ENCODE measurements at places on chromosomes 6 and 20. TPM values are rescaled to one million over a fixed set of nuclear protein-coding genes. Genes with fewer than 3 reads are reported as not detected.

- no peak for DNase-seq
- no peaks in the 10 kb centered on the region for H3K27me3 ChIP-seq
- no peak overlapping the region for H3K27ac ChIP-seq
Measured at GRCh38 chr6:20463396-20463795, 61.7 kb downstream of the E2F3 start.

DNA sequence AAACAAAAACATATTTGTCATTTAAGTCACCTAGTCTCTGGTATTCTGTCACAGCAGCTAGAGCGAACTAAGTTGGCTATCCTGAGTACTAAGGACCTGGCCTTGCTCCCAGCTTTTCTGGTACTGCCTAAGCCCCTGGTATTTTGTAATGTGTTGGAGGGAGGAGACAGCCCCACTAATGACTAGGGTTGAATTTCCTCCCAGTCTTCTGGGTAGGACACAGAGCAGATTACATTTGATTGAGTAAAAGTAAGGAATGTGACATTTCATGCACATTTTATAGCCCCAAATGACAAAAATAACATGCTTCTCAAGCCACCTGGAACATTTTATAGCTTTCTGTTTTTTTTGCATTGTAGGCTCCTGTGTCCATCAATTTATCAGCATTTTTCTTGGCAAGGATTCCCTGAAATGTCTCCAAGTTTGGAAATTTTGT is 47.9 kb upstream of the DDR1 start:
- no peak overlapping the region for H3K27ac ChIP-seq
- H3K4me3 ChIP-seq = no peak overlapping the region
- peaks cover 23% of the 10 kb centered on the region for H3K4me1 ChIP-seq
- DNase-seq = no peak

DNA sequence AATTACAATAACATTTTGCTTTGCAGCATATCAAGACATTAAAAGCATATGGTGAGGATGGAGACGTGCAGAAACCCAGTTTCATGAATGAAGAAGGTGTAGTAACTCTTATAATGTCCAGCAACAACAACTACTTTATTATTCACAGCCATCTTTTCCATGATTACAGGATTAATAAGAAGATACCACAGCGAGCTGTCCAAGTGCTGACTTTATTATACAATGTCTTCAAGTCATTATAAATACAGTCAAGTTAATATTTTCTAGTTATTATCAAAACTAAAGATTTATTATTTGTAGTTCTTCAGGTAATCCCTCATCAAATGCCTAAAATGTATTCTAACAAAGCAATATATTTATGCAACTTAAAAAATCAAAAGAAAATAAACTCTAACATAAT is 2.5 kb upstream of the KHDRBS2 start:
- no peaks in the 10 kb centered on the region for H3K36me3 ChIP-seq
- peaks cover 27% of the 10 kb centered on the region for H3K27me3 ChIP-seq
- DNase-seq = no peak
- H3K4me3 ChIP-seq = no peak overlapping the region
- H3K27ac ChIP-seq = no peak overlapping the region

DNA sequence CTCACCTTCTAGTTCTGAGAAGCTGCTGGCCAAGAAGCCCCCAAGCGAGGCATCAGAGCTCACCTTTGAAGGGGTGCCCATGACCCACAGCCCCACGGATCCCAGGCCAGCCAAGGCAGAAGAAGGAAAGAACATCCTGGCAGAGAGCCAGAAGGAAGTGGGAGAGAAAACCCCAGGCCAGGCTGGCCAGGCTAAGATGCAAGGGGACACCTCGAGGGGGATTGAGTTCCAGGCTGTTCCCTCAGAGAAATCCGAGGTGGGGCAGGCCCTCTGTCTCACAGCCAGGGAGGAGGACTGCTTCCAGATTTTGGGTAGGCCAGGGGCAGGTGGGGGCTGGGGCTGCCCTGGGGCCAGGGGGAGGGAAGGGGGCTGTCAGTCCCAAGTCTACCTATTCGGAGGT is 2.3 kb downstream of the MYLK2 start:
- H3K4me1 ChIP-seq = peaks cover 3% of the 10 kb centered on the region
- H3K27me3 ChIP-seq = no peaks in the 10 kb centered on the region
- H3K27ac ChIP-seq = no peak overlapping the region
- DNase-seq = no peak
- no peaks in the 10 kb centered on the region for H3K36me3 ChIP-seq
- no peak overlapping the region for H3K4me3 ChIP-seq

GRCh38 chr20:62838128-62838891 is 21.5 kb downstream of the COL9A3 start:
- peaks cover 5% of the 10 kb centered on the region for H3K4me1 ChIP-seq
- no peaks in the 10 kb centered on the region for H3K36me3 ChIP-seq
- no peak overlapping the region for H3K27ac ChIP-seq
- peaks cover 4% of the 10 kb centered on the region for H3K27me3 ChIP-seq

GRCh38 chr6:162533009-162533400 is 194.6 kb downstream of the PRKN start:
- no peak overlapping the region for H3K4me3 ChIP-seq
- H3K27ac ChIP-seq = no peak overlapping the region
- no peaks in the 10 kb centered on the region for H3K4me1 ChIP-seq
- no peak for DNase-seq
- H3K36me3 ChIP-seq = no peaks in the 10 kb centered on the region

- peaks cover 24% of the 10 kb centered on the region for H3K4me1 ChIP-seq
- peak overlapping the region; percentile 38 for H3K4me3 ChIP-seq
- H3K27ac ChIP-seq = peak overlapping the region; percentile 82
- H3K36me3 ChIP-seq = no peaks in the 10 kb centered on the region
Measured at GRCh38 chr20:53678315-53678989, 84.8 kb upstream of the ZNF217 start.

- no peaks in the 10 kb centered on the region for H3K4me1 ChIP-seq
- peaks cover 1% of the 10 kb centered on the region for H3K36me3 ChIP-seq
- H3K27me3 ChIP-seq = no peaks in the 10 kb centered on the region
- no peak for DNase-seq
- no peak overlapping the region for H3K4me3 ChIP-seq
- H3K27ac ChIP-seq = no peak overlapping the region
Measured at GRCh38 chr6:36266913-36267644, 2.8 kb upstream of the PNPLA1 start.

GRCh38 chr6:118748311-118749062 is 97.1 kb upstream of the CEP85L start:
- H3K27ac ChIP-seq = peak overlapping the region; percentile 53
- H3K4me1 ChIP-seq = peaks cover 33% of the 10 kb centered on the region
- H3K36me3 ChIP-seq = peaks cover 3% of the 10 kb centered on the region

- peaks cover 20% of the 10 kb centered on the region for H3K36me3 ChIP-seq
- no peak overlapping the region for H3K4me3 ChIP-seq
- H3K4me1 ChIP-seq = no peaks in the 10 kb centered on the region
- H3K27ac ChIP-seq = no peak overlapping the region
- DNase-seq = no peak
Measured at GRCh38 chr20:38555395-38555794, 25.6 kb upstream of the ADIG start.

GRCh38 chr6:30769853-30770524 is 25.6 kb upstream of the IER3 start:
- peaks cover 21% of the 10 kb centered on the region for H3K36me3 ChIP-seq
- peak overlapping the region; percentile 74 for H3K4me3 ChIP-seq
- no peaks in the 10 kb centered on the region for H3K27me3 ChIP-seq
- DNase-seq = no peak

- H3K27ac ChIP-seq = peak within 1 kb of the TSS; percentile 23
- peaks cover 19% of the 10 kb centered on the region for H3K4me1 ChIP-seq
- H3K27me3 ChIP-seq = peaks cover 64% of the 10 kb centered on the region
- H3K36me3 ChIP-seq = no peaks in the 10 kb centered on the region
- peak within 1 kb of the TSS; percentile 67 for H3K4me3 ChIP-seq
- DNase-seq = peak; percentile 47
Measured at GRCh38 chr6:49550492-49551077, at the start of gene C6orf141. Gene C6orf141 (plus strand): TSS chr6:49550668. CDS start chr6:49550793, 125 bp downstream.

DNA sequence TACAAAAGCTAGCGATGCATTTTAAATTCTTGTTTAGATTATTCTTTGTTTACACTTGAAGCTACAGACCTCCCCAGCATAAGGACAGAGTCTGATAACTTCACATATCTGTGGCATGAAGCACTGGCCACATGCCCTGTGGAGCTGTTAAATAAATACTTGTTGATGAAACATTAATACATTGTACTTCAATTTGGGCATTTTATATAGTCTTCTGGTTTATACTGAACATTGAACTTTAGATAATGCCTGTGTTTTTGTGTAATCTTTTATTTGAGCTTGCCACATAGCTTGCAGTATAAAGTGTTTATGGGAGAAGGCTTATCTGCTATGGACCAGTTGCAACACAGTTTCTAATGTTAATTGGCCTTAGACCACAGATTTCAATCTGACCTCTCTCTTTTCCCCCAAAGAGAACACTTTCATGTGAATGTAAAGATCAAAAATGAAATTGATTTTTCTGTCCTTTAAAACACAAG is 48.2 kb downstream of the FRK start:
- no peak for DNase-seq
- no peak overlapping the region for H3K27ac ChIP-seq
- H3K36me3 ChIP-seq = no peaks in the 10 kb centered on the region
- peaks cover 17% of the 10 kb centered on the region for H3K4me1 ChIP-seq
- peaks cover 31% of the 10 kb centered on the region for H3K27me3 ChIP-seq

DNA sequence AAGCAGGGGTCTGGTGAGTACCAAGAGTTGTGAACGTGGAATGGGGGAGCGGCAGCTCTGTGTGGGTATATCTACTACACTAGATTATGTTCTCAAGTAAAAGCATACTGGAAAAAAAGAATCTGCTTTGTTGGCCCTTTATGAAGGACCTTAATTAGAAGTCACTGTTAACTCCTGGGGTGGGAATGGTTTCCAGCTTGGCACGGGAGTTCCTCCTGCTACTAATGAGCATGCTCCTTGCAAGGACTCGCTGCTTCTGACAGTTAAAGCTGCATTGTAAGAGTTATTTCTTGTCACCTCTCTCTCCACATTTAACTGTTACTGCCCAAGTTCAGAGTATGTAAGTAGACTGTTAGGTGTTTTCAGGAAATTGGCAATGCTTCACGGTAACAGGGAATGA is 292.7 kb downstream of the ZFAND3 start:
- H3K4me3 ChIP-seq = no peak overlapping the region
- no peaks in the 10 kb centered on the region for H3K27me3 ChIP-seq

- no peaks in the 10 kb centered on the region for H3K27me3 ChIP-seq
- H3K27ac ChIP-seq = peak overlapping the region; percentile 64
- H3K4me1 ChIP-seq = peaks cover 18% of the 10 kb centered on the region
- H3K4me3 ChIP-seq = no peak overlapping the region
- DNase-seq = no peak
- no peaks in the 10 kb centered on the region for H3K36me3 ChIP-seq
Measured at GRCh38 chr6:167122041-167122826, 662 bp upstream of the CCR6 start.

GRCh38 chr20:10639077-10639736 is 34.6 kb downstream of the JAG1 start:
- no peaks in the 10 kb centered on the region for H3K27me3 ChIP-seq
- peaks cover 2% of the 10 kb centered on the region for H3K4me1 ChIP-seq
- H3K36me3 ChIP-seq = no peaks in the 10 kb centered on the region
- no peak overlapping the region for H3K27ac ChIP-seq
- no peak overlapping the region for H3K4me3 ChIP-seq
- DNase-seq = no peak

DNA sequence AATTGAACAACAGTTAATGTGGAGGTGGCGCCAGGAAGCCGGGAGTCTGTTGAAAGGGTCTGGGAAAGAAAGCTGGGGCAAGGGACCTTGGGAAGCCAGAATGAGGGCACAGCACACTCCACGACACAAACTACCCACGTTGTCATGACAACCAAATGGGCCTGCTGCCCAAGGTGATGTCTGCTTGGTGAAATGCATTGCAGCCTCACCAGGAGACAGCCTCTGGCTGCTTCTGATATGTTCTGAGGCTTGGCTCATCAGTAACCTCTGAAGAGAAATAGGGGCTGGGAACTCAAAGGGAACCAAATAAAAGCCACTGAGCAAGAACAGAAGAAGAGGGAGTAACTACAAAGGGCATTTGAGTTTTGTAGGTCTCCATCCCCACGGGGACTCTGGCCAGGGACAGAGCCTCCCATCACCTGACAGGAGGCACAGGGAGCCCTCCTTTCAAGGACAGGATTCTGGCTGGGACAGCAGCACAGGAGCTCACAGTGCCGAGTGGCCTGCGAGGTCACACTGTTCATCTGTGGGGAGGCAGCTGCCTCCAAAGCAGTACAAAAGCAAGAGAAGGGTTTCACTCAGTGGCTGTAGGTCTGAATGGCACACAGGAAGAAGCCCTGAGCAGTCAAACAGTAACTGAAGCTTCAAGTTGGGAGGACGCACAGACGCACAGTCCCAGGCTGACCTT is 44.6 kb upstream of the KCNK16 start:
- no peaks in the 10 kb centered on the region for H3K36me3 ChIP-seq
- no peak for DNase-seq
- H3K4me1 ChIP-seq = no peaks in the 10 kb centered on the region
- H3K27me3 ChIP-seq = peaks cover 12% of the 10 kb centered on the region

DNA sequence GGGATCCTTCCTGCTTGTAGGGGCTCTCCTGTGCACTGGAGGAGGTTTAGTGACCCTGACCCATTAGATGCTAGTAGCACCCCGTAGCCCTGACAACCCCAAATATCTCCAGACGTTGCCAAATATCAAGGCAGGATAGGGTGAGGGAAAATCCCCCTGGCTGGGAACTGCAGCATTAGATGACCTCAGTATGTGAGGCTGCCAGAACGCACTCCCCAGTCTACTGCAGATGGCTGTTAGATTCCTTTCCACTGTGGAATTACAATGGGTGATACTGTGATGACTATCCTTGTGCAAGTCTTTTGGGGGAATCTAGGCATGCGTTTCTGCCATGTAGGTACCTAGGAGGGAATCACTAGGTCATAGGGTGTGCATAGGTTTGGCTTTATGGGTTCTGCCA is 226.3 kb upstream of the KCNG1 start:
- DNase-seq = no peak
- no peaks in the 10 kb centered on the region for H3K4me1 ChIP-seq
- H3K27ac ChIP-seq = no peak overlapping the region
- no peaks in the 10 kb centered on the region for H3K36me3 ChIP-seq
- peaks cover 20% of the 10 kb centered on the region for H3K27me3 ChIP-seq
- no peak overlapping the region for H3K4me3 ChIP-seq

GRCh38 chr20:57482148-57482547 is 42.8 kb downstream of the CTCFL start:
- no peak overlapping the region for H3K4me3 ChIP-seq
- no peaks in the 10 kb centered on the region for H3K36me3 ChIP-seq
- peaks cover 28% of the 10 kb centered on the region for H3K4me1 ChIP-seq

Gene KCNB1
- not detected for total RNA-seq

Gene KCNS1
- total RNA-seq = 0.70 TPM

Gene MUC22
- total RNA-seq = not detected

Gene C4A
- 3.2 TPM for total RNA-seq

Gene C6orf163
- 0.98 TPM for total RNA-seq

Gene FOXS1
- not detected for total RNA-seq

Gene ARFGAP1
- total RNA-seq = 62.5 TPM

Gene ZC2HC1B
- not detected for total RNA-seq

Gene SIRPB2
- total RNA-seq = not detected

Gene TMEM170B
- total RNA-seq = 2.2 TPM

Gene HLA-F
- 181 TPM for total RNA-seq

Measured in activated naive CD8-positive, alpha-beta T cell treated with anti-CD3 and anti-CD28 coated beads for 36 hours (primary cell).